ENCODE measurements at places on chromosomes 12 and 14.

DNA sequence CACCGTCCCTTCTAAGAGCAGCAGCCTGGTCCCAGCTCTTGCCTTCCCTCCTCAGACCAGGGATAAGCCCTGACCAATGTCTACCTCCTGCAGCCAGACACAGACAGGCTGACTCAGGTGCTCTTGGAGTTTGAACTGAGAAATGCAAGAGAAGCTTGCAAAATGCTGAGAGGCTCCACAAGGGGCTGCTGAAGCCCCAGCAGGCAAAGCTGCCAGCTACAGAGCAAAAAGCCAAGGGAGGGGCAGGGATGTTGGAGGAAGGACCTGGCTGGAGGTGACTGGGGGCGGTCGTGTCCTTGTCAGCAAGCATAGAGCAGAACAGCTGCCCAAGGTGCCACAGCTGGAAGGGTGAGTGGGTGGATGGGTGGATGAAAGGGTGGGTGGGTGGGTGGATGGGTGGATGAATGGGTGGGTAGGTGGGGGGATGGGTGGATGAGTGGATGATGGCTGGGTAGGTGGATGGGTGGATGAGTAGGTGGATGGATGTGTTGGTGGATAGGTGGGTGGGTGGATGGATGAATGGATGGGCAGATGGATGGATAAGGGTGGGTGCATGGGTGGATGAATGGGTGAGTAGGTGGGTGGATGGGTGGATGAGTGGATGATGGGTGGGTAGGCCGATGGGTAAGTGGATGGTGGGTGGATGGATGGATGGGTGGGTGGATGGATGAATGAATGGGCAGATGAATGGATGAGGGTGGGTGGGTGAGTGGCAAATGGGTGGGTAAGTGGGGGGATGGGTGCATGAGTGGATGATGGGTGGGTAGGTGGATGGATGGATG lies 4.0 kb upstream of the INF2 start:
- no peak for DNase-seq

- DNase-seq = peak; percentile 0
These were observed 623.5 kb downstream of the FLRT2 start for GRCh38 chr14:86153480-86153879.

DNA sequence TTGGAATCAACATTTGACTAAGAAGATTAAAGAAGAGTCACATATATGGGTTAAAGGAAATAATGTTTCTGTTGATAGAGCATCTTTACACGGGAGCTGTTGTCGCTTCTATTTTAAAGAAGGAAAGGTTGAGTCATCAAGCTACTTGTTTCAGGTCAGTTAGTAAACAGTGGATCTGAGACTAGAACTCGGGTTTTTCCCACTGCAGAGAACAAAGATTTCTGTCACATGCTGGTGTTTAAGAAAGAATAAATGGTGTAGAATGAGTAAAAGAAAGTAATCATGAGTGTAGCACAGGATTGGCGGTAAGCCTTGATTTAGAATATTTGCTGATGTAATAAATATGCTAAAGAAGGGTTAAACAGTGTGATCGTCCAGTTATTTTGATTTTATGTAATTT lies 455.5 kb downstream of the AEBP2 start:
- DNase-seq = no peak

DNA sequence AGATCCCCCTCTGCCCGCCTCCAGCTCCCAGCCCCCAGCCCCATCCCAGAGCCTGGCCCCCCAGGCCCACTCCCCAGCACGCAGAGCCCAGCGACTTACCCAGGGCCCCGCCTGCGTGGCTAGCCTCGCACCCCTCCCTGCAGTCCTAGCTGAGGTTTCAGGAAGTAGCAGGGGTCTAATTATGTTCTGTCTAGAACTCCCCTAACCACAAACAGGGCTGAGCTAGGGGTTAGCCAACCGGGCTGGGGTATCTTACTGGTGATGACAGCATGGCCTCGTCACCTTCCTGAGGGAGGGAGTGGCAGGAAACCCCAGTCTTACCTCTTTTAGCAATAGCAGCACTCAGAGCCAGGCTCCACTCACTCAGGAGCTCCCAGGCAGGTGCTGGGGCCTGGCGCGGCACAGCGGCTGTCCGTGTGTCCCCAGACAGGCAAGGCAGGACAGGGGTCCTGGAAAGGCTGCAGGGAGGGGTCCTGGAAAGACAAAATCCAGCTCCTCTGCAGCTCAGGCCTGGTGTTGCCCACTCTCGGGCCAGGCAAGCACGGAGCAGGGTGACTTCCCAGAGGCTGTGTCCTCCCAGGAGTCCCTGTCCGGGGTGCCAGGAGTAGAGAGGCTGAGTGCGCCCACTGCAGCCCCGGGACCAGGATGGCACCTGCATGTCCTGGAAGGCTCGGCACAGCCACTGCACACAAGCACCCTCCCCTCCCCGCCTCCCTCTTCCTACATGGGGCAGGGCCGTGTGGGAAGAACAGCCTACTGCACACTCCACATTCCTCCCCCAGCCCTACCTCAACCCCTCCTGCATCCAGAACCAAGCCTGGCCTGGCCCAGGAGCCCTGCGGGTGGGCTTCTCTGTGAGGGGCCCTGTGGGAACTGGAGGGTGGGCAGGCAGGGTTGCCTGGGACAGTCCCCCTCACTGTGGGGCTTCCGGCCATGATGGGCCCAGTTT lies at the start of gene GPR132:
GPR132 (minus strand) TSS at position 151 of the 949 bp plus-strand sequence. CDS start 10,010 bp downstream, outside the sequence.
- peak; percentile 51 for DNase-seq

GRCh38 chr12:29843036-29843435 lies 59.3 kb upstream of the TMTC1 start:
- no peak for DNase-seq

DNA sequence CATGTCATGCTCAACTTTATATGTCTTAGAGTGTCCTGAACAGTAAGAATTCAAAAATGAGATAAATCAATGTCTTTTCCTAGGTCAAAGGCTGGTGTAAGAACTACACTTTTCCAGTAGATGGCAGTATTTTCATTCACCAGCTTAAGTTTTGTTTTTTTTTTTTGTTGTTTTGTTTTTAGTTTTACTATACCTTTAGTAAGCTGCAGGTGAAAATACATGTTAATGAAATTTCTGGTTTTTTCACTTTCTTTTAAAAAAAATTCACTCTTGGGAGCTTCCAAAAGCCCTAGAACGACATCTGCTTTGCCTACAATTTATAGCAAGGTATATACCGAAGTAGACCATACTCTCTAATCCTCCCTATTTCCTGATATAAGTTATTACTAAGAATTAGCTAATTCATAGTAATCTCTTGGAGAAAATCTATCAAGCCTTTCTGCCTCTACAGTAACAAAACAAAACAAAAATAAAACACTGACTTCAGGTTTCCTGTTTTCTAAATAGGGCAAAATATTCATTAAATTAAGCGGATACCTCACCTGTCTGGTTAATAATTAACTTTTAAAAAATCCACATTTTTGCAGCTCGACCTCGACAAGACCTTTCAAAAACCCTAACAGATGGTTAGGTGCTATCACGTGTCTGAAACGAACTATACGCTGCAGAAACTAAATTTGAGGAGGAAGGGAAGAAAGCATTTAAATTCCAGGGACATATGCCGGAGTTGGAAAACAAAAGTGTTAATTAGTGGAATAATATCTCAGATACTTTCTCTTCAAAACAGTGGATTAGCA lies 2.7 kb upstream of the SAMD4A start:
- DNase-seq = peak; percentile 45

GRCh38 chr12:57224973-57225679 lies 4.4 kb upstream of the SHMT2 start:
- DNase-seq = no peak

DNA sequence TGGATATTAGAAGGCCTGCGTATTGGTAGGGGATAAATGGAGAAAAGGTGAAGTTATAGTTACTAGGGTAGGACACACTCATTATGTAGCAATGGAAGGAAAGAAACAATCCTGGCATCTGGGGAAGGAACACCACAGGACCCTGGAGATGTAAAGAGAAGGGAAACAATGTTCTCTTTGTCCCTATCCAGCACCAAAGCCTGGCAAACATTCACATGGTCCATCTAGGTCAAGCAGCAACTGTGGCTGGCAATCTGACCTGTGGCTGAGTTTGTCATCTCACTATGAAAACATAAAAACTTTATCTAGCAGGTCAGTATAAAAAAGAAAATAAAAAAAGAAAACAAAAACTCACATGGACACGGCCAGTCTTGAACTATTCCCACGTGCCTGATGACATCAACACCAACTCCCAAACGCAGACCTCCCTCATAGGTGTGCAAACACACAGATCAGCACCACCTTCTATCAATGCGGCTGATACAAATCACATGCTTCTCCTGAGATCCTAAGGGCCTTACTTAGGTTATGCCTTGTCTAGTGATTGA lies 2.6 kb downstream of the POMT2 start:
- no peak for DNase-seq

DNA sequence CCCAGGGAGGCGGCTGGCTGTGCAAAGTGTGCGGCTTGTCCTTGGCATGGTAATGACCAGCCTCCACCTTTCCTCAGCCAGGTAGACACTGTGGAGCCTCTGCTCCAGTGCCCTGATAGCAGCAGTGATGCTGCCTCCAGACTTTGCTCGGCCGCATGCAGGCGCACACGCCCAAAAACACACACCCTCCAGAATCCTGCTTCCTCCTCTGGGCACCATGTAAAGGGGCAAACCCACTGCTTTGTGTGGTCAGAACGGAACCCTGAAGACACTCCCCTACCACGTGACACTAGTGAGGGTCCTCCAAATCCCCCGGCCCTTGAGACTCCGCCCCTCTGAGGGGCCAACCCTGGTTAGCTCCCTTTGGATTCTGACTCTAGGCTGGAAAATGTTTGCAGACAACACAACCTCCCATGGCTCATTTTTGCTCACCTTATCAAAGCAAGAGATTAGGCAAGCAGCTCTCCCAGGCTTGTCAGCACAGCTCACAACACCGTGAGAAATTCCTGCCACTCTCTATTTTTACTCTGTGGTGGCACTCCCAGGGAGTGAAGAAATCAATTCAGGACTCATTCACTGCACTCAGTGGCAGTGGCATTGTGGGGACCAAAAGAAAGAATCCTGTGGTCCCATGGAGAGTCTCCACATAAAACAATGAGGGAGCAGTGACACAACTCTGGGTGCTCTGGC lies 4.5 kb downstream of the KRT77 start:
- no peak for DNase-seq

DNA sequence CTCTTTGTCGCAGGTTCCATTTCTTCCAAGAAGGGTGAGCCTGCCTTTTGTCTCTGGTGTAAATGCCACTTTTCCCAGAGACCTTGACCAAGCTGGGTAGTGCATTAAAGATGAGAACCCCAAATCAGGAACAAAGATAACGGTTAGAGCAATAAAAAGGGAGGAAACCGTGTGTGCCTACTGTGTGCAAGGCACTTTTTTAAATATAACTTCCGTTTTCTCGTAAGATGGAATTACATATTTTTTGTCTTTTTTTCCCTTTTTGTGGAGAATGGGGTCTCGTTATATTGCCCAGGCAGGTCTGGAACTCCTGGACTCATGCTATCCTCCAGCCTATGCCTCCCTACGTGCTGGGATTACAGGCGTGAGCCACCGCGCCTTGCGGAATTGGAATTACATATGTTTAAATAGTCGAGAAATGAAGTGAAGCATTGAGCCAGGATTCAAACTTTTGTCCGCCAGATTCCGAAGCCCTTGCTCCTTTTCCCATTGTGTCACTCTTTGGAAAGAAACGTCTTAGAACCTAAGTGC lies 506 bp upstream of the NABP2 start:
- no peak for DNase-seq

GRCh38 chr12:98062464-98063245 lies 452.7 kb upstream of the TMPO start:
- no peak for DNase-seq

- DNase-seq = peak; percentile 63
These were observed 727.0 kb downstream of the C12orf50 start for GRCh38 chr12:87302126-87302745.

GRCh38 chr12:71848212-71848611 lies 8.7 kb downstream of the TBC1D15 start:
- DNase-seq = no peak

DNA sequence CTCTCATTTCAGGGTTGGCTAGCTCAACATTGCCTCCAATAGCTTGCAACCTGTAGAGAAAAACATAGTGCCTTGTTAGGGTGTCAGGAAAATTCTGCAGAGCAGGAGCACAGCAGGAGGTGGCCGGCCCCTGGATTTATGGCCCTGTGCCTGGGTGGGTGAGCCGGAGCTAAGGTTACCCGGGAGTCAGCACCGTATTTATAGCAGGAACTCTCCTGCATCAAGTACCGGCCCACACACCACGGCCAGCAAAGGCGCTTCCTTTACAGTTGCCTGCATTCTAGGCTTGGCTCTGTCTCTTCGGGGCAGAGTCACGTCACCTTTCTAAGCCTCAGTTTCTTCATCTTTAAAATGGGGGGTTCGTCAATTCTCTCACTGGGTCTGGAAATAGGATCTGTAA lies 52.8 kb upstream of the EML1 start:
- no peak for DNase-seq

DNA sequence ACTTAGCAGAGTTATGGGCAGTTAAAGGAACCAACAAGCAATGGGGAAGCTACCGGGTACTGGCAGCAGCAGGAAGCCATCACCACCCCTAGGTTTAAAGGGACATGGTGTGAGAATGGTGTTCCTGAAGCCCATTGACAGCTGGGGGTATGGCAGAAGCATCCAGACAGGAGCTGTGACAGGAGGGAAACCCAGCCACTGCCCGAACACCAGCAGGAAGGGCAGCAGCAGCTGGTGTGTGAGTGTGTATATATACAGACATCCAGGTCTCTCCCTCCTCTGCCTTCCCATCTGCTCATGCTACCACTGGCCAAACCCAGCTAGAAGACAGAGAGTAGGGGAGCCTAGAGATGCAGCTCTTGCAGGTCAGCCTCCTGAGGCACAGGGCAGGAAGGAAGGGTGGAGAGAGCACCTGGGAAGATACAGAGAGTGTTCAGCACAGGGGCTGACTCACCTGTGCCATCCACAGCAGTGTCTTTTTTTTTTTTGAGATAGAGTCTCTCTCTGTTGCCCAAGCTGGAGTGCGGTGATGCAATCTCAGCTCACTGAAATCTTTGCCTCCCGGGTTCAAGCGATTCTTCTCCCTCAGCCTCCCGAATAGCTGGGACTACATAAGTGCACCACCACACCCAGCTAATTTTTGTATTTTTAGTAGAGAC lies 9.2 kb upstream of the ADCK1 start:
- DNase-seq = no peak

DNA sequence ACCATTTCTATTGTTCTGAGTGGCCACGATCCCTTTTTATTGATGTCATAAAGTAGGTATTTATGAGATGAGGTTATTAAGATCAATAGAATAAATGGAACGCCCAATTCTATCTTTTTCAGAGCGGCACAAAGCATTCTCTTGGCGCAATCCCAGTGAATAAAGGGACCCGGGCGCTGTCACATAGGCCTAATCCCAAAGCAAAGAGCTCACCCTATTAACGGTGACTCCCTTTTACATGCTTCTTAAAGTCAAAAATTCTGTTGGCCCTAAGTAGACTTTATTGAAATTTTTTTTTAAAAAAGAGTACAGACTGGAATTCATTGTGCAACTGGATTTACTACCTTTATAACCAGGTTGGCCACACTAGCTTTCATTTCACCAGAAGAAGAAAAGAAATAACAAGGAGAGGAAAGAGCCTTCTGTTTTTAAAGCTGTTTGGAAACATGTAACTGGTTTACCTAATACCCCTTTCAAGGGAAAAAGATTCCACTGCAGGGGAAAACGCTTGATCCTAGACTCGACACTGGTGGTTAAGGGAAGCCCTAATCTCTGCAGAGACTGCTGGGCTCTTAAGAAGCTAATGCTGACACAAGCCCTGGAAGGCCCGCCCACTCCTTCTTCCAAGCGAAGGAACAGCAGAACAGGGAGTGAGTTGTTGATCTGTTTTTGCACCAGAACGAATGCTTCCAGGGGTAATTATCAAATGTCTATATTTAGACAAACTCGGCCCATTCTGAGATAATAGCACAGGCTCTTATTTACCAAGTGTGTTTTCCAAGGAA lies 381.2 kb downstream of the BCL11B start:
- no peak for DNase-seq

Measured in fibroblast of upper back skin (primary cell).